ENCODE measurements at places on chromosomes 6 and 20.

DNA sequence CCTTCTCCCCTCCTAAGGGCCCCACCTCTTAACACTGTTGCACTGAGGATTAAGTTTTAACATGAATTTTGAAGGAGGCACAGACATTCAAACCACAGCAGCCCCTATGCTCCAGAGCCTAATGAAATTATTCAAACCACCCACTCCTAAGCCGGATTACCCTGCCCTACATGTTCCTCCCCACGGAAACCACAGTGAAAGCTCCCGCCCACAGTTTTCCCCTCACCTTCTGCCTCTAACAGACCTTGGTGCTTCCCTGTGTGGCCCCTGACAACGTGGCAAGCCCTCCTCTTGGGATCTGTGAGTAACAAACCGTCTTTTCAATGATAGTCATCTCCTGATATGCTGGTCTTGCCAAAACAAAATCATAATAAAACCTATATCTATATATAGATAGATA, 74.8 kb downstream of the RIN2 start:
- no peak for DNase-seq

DNA sequence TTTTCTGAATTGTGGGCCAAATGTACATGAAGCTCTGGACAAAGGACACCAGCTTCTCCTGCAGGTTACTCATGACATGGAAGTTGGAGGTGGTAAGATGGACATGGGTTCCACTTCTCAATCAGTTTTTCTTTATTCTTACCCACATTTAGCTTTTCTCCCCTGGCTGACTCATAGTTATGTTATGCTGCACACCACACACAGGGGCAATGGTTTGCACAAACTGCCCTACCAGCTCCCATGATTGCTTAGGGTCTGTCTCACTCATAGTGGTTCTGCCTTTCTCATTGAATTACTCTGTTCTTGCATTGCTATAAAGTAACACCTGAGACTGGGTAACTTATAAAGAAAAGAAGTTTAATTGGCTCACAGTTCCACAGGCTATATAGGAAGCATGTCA, 4.5 kb upstream of the CD109 start:
- no peak for DNase-seq

GRCh38 chr6:165913676-165914570, 250.9 kb upstream of the PDE10A start:
- no peak for DNase-seq

GRCh38 chr6:106637051-106637716, 7.8 kb downstream of the QRSL1 start:
- DNase-seq: no peak

- DNase-seq: peak; percentile 63
Measured at GRCh38 chr20:53750827-53751619, 157.4 kb upstream of the ZNF217 start.

GRCh38 chr6:126300735-126301134, 39.2 kb upstream of the CENPW start:
- DNase-seq: no peak

- no peak for DNase-seq
Measured at GRCh38 chr6:67683960-67684359, 951.1 kb upstream of the ADGRB3 start.

DNA sequence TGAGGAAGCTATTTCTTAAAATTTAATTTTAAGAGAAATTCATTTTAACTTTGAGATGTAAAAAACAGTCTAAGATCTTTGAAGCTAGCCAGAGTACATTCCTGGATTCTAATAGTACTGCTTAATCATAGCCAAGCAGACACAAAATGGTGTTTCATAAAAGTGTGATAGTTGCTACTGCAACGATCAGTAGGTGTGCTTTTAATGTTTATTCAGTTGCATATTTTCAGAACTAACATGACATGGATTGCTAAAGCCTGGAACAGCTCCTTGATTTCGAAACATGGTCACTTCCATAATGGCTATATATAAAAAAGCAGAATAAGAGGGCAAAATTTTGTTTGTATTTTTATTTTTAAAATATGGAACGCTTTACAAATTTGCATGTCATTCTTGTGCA, 35.5 kb downstream of the SESN1 start:
- DNase-seq: no peak

- no peak for DNase-seq
Measured at GRCh38 chr6:20137240-20137639, 75.0 kb downstream of the MBOAT1 start.

DNA sequence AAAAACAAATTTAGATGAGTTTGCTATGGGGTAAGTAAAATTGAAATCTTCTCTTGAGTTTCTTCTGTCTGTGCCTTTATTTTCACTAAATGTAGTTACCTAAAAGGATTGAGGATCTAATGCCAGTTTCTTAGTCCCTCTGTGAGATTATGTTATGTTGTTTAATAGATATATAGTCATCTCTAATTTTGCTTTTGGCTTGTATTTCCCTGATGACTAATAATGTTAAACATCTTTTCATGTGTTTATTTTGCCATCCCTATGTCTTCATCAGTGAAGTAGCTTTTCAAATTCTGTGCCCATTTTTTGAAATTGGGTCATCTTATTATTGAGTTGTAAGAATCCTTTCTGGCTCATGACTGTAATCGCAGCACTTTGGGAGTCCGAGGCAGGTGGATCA, 13.7 kb downstream of the QRSL1 start:
- DNase-seq: no peak

- no peak for DNase-seq
Measured at GRCh38 chr6:135212020-135212806, 31.1 kb downstream of the MYB start.

GRCh38 chr6:81130969-81131368, 621.5 kb downstream of the TENT5A start:
- no peak for DNase-seq

DNA sequence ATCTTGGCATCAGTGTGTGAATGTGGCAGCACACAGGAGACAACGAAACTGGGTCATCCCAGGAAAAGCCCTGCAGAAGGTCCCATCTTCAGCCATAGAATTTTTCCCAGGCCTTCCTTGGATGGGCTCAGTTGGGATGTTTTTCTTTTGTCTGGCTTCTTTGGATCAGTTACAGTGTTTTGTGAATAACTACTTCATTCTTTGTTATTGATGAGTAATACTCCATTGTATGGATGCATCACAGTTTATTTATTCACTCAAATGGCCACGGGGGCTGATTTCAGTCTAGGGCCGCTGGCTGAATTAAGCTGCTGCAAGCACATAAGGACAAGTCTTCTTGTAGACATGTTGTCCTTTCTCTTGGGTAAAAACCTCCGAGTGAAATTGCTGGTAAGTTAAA, 81.3 kb upstream of the CD93 start:
- DNase-seq: no peak

DNA sequence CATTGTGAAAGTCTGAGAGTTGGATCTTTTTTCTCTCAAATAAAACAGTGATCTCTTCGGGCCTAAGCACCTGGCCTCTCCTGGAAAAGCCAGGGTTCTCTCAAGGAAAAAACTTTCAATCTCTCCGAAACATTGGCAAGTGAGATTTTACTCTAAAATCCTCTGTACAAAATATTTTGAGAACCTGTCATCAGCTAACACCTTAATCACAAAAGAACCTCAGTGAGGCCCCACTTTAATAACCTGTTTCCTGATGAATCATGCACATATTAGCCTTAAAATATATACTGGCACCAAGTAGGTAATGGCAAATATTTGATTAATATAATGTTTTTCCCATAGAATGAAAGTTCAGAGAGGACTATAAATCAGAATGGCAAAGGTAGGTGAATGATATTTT, 177.9 kb downstream of the FRK start:
- DNase-seq: no peak

DNA sequence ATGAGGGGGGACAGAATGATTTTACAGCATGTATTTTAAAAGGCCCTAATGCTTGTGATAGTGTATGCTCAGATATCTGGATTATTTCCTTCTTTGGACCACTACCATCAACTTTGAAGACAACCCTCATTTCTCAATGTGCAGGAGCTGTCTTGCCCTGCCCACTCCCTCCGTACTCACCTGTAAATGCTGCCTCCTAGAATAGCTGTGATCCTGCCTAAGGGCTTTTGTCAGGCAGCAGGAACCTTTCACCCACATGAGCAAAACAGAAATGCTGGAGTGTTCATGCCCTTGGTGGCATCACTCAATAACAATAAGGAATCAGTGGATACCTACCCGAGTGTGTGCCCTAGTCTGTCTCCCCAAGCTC, 723.6 kb upstream of the FLRT3 start:
- DNase-seq: no peak

GRCh38 chr6:3848925-3849605, at the start of gene FAM50B:
TSS of gene FAM50B (plus strand) at chr6:3849373. CDS start at chr6:3849812, 439 bp downstream.
- DNase-seq: no peak

DNA sequence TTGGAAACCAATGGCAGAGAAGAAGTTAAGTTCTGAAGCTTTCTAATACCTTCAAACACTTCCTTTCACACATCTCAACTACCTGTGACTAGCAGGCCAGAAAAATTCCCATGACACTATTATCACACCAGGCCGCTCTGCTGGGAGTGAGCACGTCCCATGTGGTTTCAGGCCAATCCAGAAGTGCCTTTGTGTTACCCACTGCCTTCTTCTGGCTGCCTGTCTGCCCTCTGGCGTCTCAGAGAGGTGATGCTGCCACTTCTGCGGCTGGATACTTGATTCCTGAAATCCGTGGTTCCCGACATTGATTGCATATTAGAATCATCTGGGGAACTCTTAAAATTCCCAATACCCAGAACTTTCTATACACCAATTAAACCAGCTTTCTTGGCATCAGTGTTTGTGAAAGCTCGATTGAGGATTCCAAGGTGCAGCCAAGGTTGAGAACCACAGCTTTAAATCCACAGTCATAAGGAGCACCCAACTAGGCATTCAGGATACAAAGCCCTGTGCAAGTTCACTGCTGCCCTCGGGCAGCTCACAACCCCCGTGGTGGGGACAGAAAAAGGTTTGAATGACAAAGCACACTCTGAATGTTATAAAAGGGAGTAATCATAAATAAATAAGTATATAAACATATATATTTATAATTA, 65.6 kb downstream of the STMND1 start:
- no peak for DNase-seq

GRCh38 chr6:39760226-39760952, 31.8 kb upstream of the DAAM2 start:
- no peak for DNase-seq

DNA sequence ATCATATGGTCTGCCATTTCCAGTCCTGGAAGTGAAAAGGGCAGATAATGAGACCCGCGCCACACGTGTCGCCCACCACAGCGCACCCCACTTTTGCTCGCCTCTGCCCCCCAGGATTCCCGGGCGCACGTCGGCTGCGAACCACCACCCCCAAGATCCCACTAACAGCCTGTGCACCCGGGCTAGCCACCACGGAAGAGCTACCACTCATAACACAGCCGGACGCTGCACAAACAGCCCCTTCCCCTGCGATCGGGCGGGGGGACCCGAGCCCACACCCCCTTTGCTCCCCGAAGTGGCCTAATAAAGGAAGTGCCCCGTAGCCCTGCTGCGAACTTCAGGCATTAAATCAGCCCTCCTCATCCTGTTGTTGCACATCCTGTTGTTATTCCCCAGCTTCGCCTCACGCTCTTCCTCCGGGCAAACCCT, 506 bp downstream of the CITED2 start:
- DNase-seq: peak; percentile 16

DNA sequence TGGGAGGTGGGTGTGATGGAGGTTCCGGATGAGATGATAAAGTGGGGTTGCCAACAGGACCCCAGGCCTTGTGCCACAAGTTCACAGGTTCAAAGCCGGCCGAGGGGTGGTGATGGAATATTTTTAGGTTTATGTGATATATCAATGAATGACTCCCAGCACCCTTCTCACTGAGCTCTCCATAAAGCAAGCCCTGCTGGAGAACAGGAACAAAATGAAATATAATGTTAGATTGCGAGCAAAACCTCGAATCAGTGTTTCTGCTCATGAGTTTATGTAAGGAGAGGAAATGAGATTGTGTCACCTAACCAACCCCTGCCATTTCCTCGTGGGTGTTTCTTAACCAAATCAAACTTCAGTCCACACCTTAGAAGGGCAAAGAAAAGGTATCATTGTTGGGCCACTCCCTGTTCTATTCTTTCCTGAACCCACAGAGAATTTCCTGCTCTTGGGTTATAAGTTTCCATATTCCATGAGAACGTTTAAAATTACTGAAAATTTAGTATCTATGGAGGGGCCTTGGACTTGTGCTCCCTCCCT, 192.2 kb upstream of the EXOC2 start:
- no peak for DNase-seq

GRCh38 chr20:38214256-38215193, 46.0 kb downstream of the KIAA1755 start:
- DNase-seq: no peak

- no peak for DNase-seq
Measured at GRCh38 chr6:1609648-1610496, at the start of gene FOXC1. TSS of gene FOXC1 (plus strand) at chr6:1609915. CDS start at chr6:1610446, 531 bp downstream.

GRCh38 chr6:107066697-107067659, 39.0 kb downstream of the MTRES1 start:
- DNase-seq: no peak

DNA sequence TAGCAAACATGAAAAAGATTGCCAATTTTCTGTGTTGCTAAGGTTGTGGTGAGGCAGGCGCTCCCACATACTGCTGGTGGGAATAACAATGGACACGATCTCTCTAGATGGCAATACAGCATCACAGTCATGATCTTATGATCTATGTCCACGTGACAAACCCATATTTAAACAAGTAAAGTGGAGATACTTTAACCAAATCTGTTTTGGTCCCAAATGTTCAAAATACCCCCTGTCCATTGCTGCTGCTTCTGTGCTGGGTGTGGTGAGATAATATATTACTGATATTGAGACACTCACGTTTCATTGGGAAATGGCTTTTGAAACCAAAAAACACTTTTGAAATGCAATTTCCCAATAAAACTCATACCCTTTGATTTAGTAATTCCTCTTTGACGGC, 23.0 kb downstream of the SIRPD start:
- DNase-seq: no peak

DNA sequence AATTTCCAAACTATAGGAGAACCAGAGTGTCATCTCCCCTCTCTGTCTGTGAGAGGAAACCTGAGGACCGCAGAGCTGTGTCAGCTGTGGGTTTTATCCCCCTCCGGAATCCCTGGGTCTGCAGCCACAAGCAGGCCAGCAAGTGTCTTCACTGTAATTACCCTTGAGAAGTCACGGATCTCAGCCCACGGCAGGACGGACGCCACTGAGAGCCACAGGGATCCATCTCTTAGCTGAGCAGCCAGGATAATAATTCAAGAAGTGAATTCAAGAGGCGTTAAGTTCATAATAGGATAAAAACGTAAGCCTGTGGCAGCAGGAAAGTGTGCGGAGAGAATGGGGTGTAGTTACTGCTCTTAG, 37.0 kb downstream of the DLL1 start:
- DNase-seq: no peak

DNA sequence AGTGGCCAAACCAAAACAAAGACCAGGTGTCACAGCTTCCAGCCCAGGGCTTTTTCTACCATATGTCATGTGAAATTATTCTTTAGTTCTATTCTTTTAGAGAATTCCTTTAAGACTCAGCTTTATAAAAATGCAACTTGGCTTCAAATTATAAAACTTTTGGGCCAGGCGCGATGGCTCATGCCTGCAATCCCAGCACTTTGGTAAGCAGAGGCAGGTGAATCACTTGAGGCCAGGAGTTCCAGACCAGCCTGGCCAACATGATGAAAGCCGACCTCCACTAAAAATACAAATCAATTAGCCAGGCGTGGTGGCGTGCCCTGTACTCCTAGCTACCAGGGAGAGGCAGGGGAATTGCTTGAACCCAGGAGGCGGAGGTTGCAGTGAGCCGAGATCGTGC, 210.3 kb upstream of the ARG1 start:
- DNase-seq: no peak
